ENCODE measurements at places on chromosomes 2 and 18. TPM values are rescaled to one million over a fixed set of nuclear protein-coding genes. Genes with fewer than 3 reads are reported as not detected.

ZSCAN30 gene
- total RNA-seq = 7.8 TPM

BCL2 gene
- 1.3 TPM for total RNA-seq

GRCh38 chr2:161096336-161096735 lies 63.9 kb upstream of the TANK start:
- no peak for DNase-seq

DNA sequence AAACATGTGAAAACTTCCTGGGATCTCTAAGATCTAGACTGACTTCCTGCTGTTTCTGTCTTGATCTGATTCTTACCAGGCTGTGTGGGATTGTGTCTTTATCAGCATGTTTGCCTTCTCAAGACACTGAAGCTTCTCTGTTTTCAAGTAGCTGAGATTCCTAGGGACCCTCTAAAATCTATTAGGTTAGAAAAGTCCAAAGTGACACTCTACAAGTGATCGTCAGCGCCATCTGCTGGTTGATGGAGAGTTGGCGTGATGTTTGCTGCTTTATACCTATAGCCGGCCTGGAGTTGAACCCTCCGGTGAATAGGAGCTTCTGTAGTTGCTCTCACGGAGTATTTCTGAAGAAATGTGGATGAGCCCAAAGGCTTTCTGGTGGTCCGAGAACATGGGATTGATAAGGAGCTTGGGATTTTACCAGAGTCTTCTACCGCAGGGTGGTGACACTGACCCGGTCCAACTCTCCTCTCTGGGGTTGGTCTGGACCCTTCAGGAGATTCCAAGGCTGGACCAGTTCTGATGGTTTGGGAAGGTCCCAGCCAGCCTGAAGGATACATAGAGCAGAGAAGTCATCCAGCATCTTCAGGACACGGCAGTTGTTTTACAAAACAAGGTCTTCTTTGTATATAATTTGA lies 96.0 kb upstream of the TTC39C start:
- peak; percentile 47 for DNase-seq

DNA sequence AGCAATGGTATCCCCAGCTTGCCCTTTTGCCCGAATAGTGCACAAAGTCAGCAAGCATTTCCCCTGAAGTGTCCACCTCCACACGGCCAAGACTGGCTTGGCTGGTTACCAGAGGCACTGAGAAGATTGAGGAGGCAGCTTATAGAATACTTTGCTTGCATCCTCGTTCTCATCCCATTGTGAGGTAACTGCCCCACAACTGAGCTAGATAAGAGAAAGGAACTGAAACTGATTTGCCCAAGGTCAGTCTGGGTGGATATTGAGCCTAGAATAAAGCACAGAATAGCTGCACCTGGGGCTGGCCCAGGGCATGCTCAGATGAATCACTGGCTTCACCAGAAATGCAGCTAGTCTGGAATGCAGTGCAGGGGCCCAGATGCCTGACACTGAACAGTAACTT lies 32.7 kb upstream of the MAP4K3 start:
- no peak for DNase-seq

Data from dermis microvascular lymphatic vessel endothelial cell (primary cell).